Activated CD4-positive, alpha-beta T cell treated with anti-CD3 and anti-CD28 coated beads, Interleukin-10, Interleukin-2, amounts not matched to agents 100 ng/mL and 50 ng/mL, durations not matched to agents 16 hours and 8 hours (primary cell): ENCODE measurements at places on chromosomes 7 and 10.

- DNase-seq: no peak
Observed at GRCh38 chr7:25839084-25839769, 312.8 kb upstream of the NFE2L3 start.

DNA sequence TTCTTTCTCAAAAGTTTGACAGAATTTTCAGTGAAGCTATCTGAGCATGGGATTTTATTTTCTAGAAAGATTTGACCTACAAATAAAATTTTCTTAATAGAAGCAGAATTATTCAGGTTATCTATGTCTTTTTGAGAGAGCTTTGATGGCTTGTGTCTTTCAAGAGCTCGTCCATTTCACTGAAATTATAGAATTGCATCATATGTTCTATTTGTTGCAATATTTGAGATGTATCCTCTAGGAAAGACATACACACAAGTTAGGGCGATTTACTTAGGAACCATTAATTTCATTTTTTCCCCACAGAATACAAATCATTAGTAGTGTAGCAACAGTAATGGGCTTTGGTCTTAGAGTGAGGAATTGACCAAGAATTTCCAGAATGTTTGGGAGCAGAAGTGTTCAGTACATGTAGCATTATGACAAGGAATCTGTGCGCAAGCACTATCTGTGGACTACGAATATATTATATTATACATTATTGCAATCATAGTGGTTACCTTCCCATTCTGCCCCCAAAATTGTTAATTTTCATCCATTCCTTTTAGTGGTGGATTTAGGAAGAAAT lies 12.8 kb upstream of the COL17A1 start:
- DNase-seq: no peak

DNA sequence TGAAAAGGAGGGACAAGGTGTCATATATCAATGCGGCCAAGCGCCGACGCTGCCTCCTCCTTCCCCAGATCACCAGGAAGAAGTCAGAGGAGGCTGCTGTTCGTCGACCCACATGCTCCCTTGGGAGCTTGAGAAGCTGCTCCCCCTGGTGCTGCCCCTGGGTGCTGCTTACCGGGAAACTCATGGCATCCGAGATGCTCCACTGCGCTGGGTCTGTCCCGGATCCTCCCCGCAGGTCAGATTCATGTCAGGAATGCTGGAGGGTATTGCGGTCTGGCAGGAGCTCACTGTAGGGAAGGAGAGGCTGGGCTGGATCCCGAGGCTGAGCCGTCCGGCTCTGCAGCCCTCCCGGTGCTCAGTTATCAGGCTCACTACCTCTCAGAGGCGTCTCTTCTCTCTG lies 123.7 kb upstream of the FAM20C start:
- no peak for DNase-seq

DNA sequence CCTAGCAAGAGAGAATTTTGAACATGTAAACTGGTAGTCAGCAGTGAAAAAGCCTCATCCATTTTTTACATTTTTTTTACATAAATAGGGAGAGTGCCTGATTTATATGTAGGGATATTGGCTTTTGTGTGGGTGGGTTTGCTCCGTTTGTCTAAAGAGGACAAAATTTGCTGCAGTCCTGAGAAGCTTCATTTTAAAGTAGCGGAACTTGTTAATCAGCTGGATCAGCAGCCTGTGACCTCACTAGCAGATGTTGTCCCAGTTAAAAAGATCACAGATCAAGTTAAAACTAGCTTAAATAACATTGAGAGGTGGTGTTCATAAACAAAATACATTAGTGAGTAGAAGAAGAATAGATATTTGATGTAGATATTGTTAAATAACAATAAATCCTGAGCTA lies 2.6 kb downstream of the ATRNL1 start:
- DNase-seq: no peak

- no peak for DNase-seq
Observed at GRCh38 chr7:29780346-29780745, 26.0 kb upstream of the WIPF3 start.

DNA sequence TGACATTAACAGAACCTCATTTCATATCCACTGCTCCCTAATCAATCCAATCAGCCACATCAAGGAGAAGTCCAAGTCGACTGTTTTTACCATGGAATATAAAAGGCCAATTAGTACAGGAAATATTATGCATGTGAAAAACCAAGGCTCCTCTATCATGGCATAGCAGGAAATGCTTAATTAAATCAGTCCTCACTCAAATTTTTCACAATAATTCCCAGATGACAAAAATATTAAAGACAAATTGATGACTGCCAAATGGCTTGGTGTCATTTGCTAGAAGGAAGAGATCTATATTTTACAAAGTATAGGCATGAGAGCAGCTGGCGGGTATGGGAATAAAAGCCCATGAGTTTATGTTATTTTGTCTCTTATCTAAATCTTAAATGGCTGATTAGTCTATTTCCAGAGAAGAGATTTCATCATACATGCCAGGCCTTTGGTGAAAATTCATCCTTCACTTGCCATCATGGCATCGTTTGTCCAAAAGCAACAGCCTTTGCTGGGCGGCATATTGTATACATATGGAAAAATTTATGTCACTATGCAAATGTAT lies 219.6 kb downstream of the DGKB start:
- no peak for DNase-seq

DNA sequence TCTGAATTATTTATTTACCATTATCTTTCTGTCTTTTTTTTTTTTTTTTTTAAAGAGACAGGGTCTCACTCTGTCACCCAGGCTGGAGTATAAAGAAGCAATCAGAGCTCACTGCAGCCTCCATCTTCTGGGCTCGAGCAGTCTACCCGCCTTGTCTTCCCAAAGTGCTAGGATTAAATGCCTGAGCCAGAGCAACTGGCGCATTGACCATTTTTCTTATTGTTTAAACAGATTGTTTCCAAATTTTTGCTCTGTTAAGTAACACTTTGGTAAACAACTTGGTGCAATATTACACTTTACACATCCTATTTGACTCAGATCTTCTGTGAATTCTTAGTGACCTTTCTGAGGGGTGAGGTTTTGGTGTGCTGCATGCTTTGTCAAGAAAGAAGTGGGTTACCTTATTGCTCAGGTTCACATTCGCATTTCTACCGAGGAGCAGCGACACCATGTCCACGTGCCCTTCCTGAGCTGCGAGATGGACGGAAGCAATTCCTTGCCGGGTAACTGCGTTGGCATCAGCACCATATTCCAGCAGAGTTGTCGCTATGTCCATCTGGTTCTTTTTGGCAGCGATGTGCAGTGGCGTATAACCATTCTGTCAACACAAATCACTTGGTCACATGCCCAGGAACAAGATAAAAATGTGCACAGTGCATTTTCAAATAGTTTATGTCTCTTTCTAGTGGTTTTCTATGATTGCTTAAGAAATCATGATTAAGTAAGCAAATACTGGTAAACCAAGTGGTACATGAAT lies 203.2 kb downstream of the ANK3 start:
- no peak for DNase-seq

GRCh38 chr7:117435475-117436043 lies 8.3 kb upstream of the ASZ1 start:
- DNase-seq: peak; percentile 75

GRCh38 chr10:86599041-86599440 lies 55.3 kb upstream of the OPN4 start:
- no peak for DNase-seq
